ENCODE measurements at places on chromosomes 3 and 15. TPM values are rescaled to one million over a fixed set of nuclear protein-coding genes. Genes with fewer than 3 reads are reported as not detected.
A peak's percentile ranks its signal among the peaks of the same experiment; 100 is the strongest.

DNA sequence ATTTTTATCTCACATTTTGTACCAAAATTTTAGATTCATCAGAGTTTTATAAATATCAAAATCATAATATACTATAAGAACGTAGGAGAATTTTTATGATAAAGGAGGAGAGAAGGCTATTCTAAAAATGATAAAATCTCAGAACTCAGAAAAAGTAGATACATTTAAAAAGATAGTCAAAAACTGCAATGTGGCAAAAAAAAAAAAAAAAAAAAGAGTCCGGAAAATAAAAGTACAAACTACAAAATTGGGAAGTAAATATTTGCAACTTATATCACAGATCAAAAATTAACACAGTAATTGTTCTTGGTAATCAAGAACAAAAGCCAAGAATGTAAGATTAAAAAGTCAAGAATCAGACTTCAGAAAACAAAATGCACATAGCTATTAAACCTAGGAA lies 332.1 kb downstream of the MCTP2 start:
- peaks cover 62% of the 10 kb centered on the region for H3K27me3 ChIP-seq
- no peaks in the 10 kb centered on the region for H3K36me3 ChIP-seq
- H3K4me3 ChIP-seq, result no peak overlapping the region

- no peaks in the 10 kb centered on the region for H3K36me3 ChIP-seq
- H3K4me1 ChIP-seq, result no peaks in the 10 kb centered on the region
- no peak overlapping the region for H3K4me3 ChIP-seq
- no peak overlapping the region for H3K27ac ChIP-seq
These were observed 632.8 kb downstream of the IGSF11 start for GRCh38 chr3:118401887-118402286.

- peaks cover 10% of the 10 kb centered on the region for H3K4me1 ChIP-seq
- H3K27me3 ChIP-seq, result no peaks in the 10 kb centered on the region
- no peak overlapping the region for H3K27ac ChIP-seq
- no peak for DNase-seq
- H3K36me3 ChIP-seq, result no peaks in the 10 kb centered on the region
- no peak overlapping the region for H3K4me3 ChIP-seq
These were observed 86.7 kb downstream of the PEAK1 start for GRCh38 chr15:77333166-77333565.

DNA sequence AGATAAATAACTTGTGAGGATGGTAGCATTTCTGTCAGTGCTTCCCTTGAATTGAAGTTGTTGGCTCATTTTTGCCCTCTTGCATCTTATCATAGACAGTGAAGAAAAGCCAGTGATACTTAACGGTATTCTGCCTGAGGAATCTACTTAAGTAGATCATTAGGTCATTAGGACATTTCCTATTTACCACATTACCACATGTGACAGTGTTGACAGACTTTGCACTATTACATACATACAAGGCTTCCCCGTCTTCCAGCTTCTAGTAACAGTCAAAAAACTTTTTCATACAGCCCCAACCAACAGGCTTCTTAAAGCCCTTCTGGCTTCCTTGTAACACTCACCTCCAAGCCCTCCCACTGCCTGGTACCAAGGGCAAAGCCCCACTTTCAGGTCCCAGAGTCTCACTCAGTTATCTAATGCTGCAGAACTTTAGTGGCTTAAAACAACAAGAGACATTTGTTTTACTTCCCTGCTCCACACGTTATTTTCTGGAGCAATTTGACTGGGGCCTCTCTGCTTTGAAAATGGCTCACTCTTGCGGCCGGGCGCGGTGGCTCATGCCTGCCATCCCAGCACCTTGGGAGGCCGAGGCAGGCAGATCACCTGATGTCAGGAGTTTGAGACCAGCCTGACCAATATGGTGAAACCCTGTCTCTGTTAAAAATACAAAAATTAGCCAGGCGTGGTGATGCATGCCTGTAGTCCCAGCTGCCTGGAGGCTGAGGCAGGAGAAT lies 40.0 kb downstream of the ASB7 start:
- DNase-seq, result no peak
- H3K27ac ChIP-seq, result no peak overlapping the region
- H3K36me3 ChIP-seq, result no peaks in the 10 kb centered on the region

GRCh38 chr15:37122703-37123102 lies 22.4 kb upstream of the MEIS2 start:
- DNase-seq, result no peak
- no peak overlapping the region for H3K4me3 ChIP-seq
- H3K27me3 ChIP-seq, result no peaks in the 10 kb centered on the region
- H3K27ac ChIP-seq, result no peak overlapping the region
- H3K36me3 ChIP-seq, result no peaks in the 10 kb centered on the region

DNA sequence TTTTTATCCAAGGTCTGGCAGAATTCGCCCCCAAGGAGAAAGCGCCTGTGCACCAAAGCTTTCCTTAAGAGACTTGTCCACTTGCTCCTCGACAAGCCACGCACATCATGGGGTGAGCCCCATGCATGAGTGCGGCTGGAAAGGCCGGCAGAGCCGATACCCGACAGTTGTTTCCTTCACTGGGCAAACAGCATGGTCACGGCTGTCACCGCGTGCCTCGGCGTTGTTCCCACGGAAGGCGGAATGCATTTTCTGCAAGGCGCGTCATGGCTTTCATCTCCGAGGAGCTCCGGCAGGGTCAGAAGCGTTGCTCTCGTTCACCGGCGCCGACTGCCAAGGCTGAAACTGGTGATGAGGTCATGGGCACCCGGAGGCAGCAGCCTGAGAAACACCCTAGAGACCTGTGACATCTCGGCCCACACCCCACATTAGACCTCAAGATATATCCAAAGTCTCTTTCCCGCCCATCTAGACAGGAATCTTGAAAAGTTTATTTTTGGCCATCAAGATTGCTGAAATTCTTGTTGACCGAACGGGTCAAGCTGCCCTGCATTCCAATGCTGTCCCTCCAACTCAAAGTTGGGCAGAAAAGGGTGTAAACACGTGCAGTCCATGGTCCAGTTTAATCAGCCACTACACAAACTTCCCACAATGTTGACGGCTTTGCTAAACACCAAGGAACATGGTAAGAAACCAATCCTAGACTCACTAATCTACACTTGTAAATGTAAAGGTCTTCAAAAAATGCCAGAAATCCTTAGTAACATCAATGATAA lies 604 bp upstream of the TJP1 start:
- DNase-seq, result no peak
- no peak overlapping the region for H3K27ac ChIP-seq
- H3K36me3 ChIP-seq, result peaks cover 7% of the 10 kb centered on the region
- H3K27me3 ChIP-seq, result peaks cover 18% of the 10 kb centered on the region

DNA sequence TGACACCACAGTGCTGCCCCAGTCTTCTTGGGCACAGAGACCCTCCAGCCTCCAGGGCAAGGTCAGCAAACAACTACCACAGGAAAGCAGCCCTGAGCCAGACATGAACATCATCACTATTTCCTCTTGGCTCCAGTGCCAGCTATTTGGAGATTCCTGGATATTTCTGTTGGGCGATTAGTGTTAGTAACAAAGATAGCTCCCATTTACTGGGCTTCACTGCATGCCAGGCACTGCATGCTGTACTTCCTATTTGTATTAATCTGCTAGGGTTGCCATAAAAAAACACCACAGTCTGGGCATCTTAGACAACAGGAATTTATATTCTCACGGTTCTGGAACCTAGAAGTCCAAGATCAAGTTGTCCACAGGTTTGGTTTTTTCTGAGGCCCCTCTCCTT lies 255.1 kb upstream of the STT3B start:
- no peak overlapping the region for H3K4me3 ChIP-seq
- H3K4me1 ChIP-seq, result no peaks in the 10 kb centered on the region
- H3K27ac ChIP-seq, result no peak overlapping the region
- H3K27me3 ChIP-seq, result peaks cover 7% of the 10 kb centered on the region
- H3K36me3 ChIP-seq, result no peaks in the 10 kb centered on the region
- no peak for DNase-seq

- H3K27me3 ChIP-seq, result no peaks in the 10 kb centered on the region
- H3K4me3 ChIP-seq, result no peak overlapping the region
- peaks cover 6% of the 10 kb centered on the region for H3K36me3 ChIP-seq
- H3K4me1 ChIP-seq, result no peaks in the 10 kb centered on the region
These were observed 17.5 kb upstream of the PPIB start for GRCh38 chr15:64180235-64180824.

DNA sequence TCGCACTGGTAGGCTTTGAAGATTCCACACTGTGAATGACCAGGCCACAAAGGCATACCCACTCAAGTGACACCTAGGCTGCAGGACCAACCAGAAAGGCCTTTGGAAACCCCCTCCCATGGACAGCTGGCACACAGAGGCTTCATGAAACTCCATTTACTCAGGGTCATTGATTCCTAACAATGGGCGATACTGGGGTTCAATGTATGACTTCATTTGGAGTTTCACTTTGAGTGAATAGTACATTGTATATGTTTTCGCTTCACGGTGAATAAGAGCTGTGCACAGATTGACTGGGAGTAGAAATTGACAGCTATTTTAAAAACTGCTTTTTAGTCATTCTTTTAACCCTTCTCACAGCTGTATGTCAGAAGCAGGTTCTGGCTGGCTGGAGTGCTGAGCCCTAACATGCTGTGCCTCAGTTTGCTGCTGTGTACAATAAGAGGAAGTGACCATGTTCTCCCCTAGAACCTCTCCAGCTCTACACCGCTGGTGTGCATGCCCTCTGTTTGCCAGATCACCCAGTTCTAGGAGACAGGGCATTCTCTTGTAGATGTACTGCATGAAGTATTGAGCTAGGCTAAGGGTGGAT lies 15.4 kb upstream of the CX3CR1 start:
- H3K27ac ChIP-seq, result no peak overlapping the region
- no peaks in the 10 kb centered on the region for H3K27me3 ChIP-seq
- peaks cover 17% of the 10 kb centered on the region for H3K36me3 ChIP-seq
- no peak for DNase-seq

- H3K4me3 ChIP-seq, result no peak overlapping the region
- no peak overlapping the region for H3K27ac ChIP-seq
- H3K4me1 ChIP-seq, result no peaks in the 10 kb centered on the region
- no peaks in the 10 kb centered on the region for H3K27me3 ChIP-seq
These were observed 221.0 kb downstream of the ZMAT3 start for GRCh38 chr3:178850450-178851190.

GRCh38 chr3:126467611-126467955 lies 8.1 kb downstream of the ZXDC start:
- DNase-seq, result peak; percentile 28
- peaks cover 23% of the 10 kb centered on the region for H3K36me3 ChIP-seq
- no peak overlapping the region for H3K27ac ChIP-seq
- no peak overlapping the region for H3K4me3 ChIP-seq

DNA sequence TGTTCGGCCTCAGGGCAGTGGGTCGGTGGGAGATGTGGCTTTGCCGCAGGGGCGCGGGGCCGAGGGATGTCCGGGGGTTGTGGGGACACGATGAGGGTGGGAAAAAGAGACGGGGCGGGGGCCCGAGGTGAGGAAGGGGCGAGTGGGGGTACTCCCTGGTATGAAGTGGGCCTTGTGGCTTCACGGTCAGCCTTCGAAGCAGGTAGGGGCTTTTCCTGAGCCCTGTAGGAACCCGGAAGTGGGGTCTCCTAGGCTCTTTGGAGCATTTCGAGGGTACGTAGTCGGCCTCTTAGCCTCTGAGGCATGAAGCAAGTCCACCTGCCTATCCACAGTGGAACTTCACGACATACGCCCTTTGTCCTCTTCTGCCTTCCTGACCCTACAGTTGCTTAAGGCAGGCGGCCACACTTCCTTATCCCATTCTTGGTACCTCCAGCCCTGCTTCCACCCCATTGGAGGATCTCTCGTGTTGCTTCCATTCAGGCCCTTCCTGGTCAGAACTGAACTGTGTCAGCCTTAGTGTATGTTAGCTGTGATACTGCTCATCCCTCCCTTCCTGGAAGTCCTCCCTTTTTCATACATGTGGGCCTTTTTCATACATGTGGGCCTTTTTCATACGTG lies 389 bp downstream of the ARPC4 start:
- H3K4me1 ChIP-seq, result peaks cover 55% of the 10 kb centered on the region
- H3K4me3 ChIP-seq, result peak overlapping the region; percentile 99
- no peaks in the 10 kb centered on the region for H3K27me3 ChIP-seq

DNA sequence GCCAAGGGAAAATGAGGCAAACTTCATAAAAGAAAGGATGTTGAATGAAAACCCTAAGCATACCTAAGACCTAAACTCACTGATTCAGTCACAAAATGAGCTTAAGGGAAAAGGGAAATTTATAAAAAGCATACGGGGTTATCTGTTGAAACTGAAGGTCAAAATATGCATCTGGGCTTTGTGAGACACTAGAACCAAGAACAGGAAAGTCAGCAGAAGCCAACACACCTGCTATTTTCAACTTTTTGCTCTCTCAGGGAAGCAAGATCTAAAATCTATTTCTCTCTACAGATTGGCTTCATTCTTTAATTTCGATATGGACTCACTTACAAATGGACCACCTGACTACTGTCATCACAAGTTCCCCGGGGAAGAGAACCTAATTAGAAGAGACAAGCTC lies 338.6 kb upstream of the NECTIN3 start:
- DNase-seq, result no peak
- no peaks in the 10 kb centered on the region for H3K4me1 ChIP-seq
- H3K27ac ChIP-seq, result no peak overlapping the region

DNA sequence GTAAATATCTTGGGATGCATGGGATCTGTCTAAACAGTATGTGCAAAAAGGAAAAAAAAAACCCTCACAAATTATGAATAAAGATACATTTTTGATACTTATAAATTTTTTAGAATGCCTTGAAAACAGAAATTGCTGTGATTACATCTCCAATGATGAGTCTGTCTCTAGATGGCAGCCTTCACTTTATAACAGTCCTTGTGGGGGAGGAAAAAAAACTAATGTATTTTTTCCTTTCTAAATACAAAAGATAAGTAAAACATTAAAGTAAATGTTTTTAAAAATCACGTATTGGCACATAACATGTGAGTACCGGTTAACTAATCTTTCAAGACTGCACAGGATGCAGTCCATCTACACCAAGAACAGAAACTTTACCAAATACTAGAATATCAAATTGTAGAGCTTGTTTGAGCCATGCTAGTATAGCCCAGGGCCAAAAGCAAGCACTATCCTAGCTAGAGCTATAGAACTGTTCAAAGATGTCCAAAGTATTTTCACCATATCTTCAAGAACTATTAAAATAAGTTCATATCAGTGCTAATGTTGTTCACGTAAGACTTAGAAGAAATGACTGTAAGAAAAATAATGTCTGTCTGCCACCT lies 206.4 kb downstream of the STAG1 start:
- no peak overlapping the region for H3K4me3 ChIP-seq
- H3K27me3 ChIP-seq, result no peaks in the 10 kb centered on the region
- H3K27ac ChIP-seq, result peak overlapping the region; percentile 61
- H3K4me1 ChIP-seq, result peaks cover 11% of the 10 kb centered on the region

Gene CCR3
- 4.3 TPM for total RNA-seq

Gene IL17RD
- not detected for total RNA-seq

Gene GP5
- not detected for total RNA-seq

Gene CYP8B1
- 0.14 TPM for total RNA-seq
